NCI-H2029 (cell line): ENCODE measurements at places on chromosomes 7 and 10.
A peak's percentile ranks its signal among the peaks of the same experiment; 100 is the strongest.

DNA sequence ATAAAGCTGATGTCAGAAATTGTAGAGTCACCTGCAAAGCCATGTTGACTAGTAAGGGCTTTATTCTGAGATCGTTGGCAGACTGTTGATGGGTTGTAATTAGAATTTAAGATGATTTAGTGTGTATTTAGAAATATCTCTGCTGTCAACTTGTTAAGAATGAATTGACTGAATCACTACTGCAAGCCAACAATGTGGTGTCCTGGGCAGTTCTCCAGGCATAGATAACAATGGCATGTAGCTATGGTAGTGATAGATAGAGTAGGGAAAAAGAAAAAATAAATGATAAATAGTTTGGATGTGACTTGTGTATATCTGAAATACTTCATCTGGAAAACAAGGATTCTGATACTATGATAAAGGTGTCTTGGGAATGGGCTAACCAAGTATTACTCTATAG, 640.2 kb downstream of the ARL4A start:
- no peak for DNase-seq

DNA sequence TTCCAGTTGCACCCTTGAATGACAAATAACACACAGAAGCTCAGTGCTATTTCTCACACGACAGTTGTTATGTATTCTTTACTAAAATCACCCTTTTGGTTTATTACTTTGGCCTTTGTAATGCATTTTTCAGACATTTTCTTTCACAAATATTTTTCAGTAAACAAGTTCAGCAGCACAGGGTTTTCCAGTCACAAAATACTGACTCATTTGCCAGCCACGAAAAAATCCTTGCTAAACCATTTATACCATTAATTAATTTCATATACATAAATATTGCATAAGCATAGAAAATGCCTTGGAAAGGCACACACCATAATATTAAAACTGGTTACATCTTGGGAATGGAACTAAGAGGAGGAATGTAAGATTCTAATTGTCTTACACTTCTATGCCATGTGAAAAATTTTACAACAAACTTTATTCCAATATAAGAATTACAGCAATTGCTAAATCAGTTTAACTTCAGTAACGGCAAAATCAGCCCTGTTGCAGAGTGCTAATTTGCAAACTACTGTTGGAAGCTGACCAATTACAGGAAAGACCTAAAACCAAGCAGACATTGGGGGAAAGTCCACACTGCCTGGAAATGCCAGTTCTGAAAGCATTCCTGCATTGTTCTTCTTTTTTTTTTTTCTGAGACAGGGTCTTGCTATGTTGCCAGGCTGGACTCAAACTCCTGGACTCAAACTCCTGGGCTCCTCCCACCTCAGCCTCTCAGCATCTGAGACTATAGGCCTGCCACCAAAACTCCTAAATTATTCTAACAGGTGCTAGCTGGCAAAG, 31.6 kb upstream of the PBLD start:
- no peak for DNase-seq

DNA sequence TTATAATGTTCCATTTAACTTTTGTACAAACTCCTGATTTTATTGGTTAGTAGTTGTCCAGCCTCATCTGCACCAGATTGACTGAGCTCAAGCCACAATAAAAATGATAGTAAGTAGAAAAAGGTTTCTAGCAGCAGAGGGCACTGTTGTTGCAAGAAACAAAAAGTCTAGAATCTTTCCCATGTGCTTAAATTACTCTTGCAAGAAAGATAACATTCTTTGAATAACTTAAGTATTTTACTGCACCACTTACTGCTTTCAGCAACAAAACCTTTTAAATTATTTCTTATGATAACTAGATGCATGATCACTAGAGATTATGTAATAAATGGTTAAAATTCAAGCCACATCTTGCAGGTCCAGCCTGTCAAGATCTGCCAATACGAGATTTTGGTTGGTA, 27.0 kb downstream of the LMOD2 start:
- DNase-seq = peak; percentile 32

GRCh38 chr10:92834331-92834730, 14.0 kb upstream of the EXOC6 start:
- DNase-seq = no peak

- no peak for DNase-seq
Measured at GRCh38 chr10:101938305-101939007, 94.9 kb upstream of the KCNIP2 start.

DNA sequence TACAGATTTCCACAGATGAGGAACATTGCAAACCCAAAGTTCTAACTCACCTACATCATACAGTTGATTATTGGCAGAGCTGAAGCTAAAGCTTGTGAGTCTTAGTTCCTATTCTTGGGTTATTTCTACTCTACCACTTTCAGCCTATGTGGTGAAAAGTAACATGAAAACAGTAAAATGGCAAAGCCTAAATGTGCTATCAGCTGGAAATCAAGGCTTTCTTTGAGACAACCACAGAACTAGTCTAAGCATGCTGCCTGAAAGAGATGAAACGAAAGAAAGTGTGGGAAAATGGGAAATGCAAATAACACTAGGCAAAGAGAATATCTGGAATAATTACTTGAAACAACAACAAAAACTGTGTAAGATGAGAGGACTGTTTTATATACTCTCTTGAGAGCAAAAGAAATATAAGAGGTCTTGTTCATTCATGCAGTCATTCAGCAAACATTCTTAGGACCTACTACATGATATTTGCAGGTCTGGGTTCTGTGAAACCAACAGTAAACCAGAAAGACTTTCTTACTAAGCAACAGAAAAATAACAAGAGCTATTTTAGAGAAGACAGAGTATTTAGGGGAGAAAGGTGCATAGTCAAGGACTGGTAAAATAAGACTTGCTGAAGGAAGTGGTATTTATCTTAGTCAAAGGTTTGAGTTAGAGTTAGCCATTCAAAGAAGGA, 437.1 kb downstream of the HTR7 start:
- no peak for DNase-seq

DNA sequence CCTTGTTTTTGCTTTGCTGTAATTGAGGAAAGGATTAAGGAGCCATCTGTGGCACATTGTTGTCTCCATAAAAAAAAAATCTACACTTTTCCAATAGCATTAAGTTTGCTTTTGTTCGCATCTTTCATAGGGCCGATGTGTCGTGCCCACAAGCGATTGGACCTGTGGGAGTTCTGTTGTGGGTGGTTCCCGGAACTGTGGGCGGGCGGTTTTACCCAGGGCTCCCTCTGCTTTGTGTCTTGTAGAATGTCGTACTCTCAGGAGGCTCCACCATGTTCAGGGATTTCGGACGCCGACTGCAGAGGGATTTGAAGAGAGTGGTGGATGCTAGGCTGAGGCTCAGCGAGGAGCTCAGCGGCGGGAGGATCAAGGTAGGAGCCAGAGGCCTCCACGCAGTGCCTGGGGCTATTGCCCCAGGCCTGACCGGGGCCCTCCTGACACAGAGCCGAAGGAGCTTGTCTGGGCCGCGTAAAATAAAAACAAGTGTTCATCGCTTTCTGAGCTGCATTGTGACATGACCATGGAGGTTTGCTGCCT, 92.4 kb downstream of the ACTR3B start:
- no peak for DNase-seq

GRCh38 chr10:119025336-119025735, 4.2 kb upstream of the NANOS1 start:
- peak; percentile 70 for DNase-seq

DNA sequence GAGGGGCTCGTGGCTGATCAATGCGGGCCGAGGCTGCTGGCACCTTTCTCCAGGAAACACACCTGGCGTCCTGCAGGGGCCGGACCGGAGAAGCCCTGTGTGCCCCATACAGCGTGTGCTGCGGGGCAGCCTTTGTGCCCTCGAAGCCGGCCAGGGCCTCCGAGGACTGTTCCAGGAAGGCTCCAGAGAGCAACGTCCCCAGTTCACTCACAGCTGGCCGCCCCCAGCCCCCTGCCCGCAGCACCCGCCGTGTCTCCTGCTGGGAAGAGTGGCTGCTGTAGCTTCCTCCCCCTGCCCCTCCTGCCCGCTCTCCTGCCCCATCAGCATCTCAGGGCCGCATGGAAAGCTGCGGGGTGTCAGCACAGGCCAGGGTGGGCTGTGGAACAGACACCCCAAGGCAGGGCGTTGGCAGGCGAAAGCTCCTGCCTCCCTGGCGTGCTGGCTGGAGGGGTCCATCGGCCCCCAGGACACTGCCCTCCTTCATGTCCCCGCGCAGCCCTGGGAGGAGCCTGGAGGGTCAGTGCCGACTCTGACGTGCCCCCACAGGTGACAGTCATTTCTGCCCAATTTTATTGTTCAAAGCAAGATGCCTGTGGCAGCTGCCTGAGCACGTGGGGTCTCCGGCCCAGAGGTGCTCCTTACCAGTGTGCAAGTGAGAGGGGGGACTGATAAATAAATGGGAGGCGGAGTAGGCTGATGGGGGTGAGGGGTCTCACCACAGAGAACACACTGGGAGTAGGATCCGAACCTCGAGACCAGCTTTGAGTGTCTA, 95.8 kb upstream of the DIP2C start:
- DNase-seq = no peak

GRCh38 chr7:158856883-158857668, 718 bp downstream of the DYNC2I1 start:
- DNase-seq = no peak

GRCh38 chr7:41592794-41593193, 110.1 kb downstream of the INHBA start:
- DNase-seq = no peak

DNA sequence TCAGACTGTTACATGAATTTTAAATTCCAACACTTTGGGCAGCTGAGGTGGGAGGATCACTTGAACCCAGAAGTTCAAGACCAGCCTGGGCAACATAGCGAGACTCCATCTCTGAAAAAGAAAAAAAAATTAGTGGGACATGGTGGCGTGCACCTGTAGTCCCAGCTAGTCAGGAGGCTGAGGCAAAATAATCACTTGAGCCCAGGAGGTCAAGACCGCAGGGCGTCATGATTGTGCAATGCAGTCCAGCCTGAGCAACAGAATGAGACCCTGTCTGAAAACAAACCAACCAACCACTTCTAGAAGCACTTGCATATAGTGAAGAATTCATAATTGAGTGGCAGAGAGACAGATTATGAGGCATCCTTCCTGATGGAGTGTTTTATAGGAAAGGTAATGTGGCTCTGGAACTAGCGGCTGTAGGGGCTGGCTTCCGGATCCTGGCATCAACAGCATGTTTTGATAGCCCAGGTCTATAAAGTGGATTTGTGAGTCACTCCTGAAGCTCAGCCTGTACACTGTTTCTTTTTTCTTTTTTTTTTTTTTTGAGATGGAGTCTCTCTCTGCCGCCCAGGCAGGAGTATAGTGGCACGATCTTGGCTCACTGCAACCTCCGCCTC, 40.3 kb upstream of the RSBN1L start:
- DNase-seq = no peak

DNA sequence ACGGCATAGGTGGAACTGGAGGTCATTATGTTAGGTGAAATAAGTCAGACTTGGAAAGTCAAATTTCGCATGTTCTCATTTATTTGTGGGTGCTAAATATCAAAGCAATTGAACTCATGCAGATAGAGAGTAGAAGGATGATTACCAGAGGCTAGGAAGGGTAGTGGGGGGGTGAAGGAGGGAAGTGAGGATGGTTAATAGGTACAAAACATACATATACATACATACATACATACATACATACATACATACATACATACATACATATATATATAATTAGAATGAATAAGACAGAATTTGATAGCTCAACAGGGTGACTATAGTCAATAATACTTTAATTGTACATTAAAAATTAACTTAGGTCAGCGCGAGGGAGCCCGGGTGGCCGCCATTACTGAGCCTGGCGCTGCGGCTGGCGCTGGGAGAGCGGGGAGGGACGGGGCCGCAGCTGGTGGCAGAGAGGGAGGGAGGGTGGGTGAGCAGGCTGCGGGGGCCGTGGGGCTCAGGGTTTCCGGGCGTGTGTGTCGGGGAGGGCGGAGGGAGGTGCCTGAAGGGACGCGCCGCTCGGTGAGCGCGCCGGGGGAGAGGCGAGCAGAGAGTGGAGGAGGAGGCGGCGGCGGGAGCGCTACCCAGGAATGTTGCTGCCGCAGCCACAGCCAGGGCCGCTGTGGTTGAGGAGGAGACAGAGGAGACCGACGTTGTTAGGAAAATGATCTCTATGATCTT, 85.8 kb upstream of the EGFR start:
- peak; percentile 28 for DNase-seq

DNA sequence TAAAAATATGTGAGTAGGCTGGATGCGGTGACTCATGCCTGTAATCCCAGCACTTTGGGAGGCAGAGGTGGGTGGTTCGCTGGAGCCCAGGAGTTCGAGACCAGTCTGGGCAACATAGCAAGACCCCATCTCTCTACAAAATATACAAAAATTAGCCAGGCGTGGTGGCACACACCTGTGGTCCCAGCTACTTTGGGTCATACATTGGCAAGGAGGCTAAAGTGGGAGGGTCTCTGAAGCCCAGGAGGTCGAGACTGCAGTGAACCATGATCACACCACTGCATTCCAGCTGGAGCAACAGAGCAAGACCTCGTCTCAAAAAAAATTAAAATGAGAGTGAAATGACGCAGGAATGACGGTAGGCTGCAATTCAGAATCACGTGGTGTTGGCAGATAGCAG, 64.7 kb upstream of the SH2B2 start:
- no peak for DNase-seq

- DNase-seq = no peak
Measured at GRCh38 chr10:65360497-65360896, 1565.3 kb upstream of the LRRTM3 start.

- DNase-seq = no peak
Measured at GRCh38 chr10:76736392-76736791, 901.2 kb downstream of the KCNMA1 start.

- peak; percentile 74 for DNase-seq
Measured at GRCh38 chr7:22594020-22594419, 94.0 kb upstream of the STEAP1B start.
